Thoracic aorta endothelial cell (primary cell): ENCODE measurements at places on chromosomes 7 and 10. TPM values are rescaled to one million over a fixed set of nuclear protein-coding genes. Genes with fewer than 3 reads are reported as not detected.

Gene NEUROD6
- total RNA-seq, result not detected in 2 replicates

Gene SLC18A3
- not detected in 2 replicates for total RNA-seq

Gene DRGX
- not detected in 2 replicates for total RNA-seq

Gene APBB1IP
- not detected in 2 replicates for total RNA-seq

Gene BLVRA
- total RNA-seq, result 31.0 and 33.2 TPM in 2 replicates

Gene SLC37A3
- total RNA-seq, result 48.0 and 56.1 TPM in 2 replicates

Gene VWDE
- under 0.01 and 0.50 TPM in 2 replicates for total RNA-seq

Gene MOGAT3
- total RNA-seq, result not detected in 2 replicates

Gene PON1
- total RNA-seq, result not detected in 2 replicates

Gene PIK3CG
- 17.2 and 22.9 TPM in 2 replicates for total RNA-seq

Gene SLC25A40
- 20.5 and 35.1 TPM in 2 replicates for total RNA-seq

Gene SLC13A1
- not detected in 2 replicates for total RNA-seq

Gene HMX3
- total RNA-seq, result not detected in 2 replicates

Gene CADPS2
- 74.7 and 81.0 TPM in 2 replicates for total RNA-seq

Gene TCAF2
- 14.5 and 31.0 TPM in 2 replicates for total RNA-seq

Gene COL26A1
- not detected in 2 replicates for total RNA-seq

Gene ARL4A
- 43.6 and 44.7 TPM in 2 replicates for total RNA-seq

Gene ASZ1
- total RNA-seq, result not detected in 2 replicates

Gene ADD3
- total RNA-seq, result 57.3 and 71.3 TPM in 2 replicates

Gene KCND2
- total RNA-seq, result not detected in 2 replicates

Gene PAX2
- not detected in 2 replicates for total RNA-seq

Gene SRRT
- total RNA-seq, result 56.6 and 59.0 TPM in 2 replicates

Gene HMX2
- total RNA-seq, result not detected in 2 replicates

Gene ADRB1
- under 0.01 TPM in 1 of 2 replicates, not detected in the other for total RNA-seq

Gene RBM20
- total RNA-seq, result not detected in 2 replicates

Gene CPA4
- 0.27 and 0.29 TPM in 2 replicates for total RNA-seq

Gene ABHD11
- total RNA-seq, result 7.4 and 10.1 TPM in 2 replicates

Gene WEE2
- total RNA-seq, result not detected in 2 replicates

Gene NFE2L3
- 58.8 and 59.7 TPM in 2 replicates for total RNA-seq

Gene TSPAN13
- total RNA-seq, result 25.4 and 37.9 TPM in 2 replicates

Gene ST8SIA6
- total RNA-seq, result 0.29 and 2.3 TPM in 2 replicates

Gene SEM1
- 41.8 and 45.5 TPM in 2 replicates for total RNA-seq

Gene HPSE2
- not detected in 2 replicates for total RNA-seq

Gene AGK
- 57.1 and 64.2 TPM in 2 replicates for total RNA-seq

Gene TBX20
- 0.29 and 14.4 TPM in 2 replicates for total RNA-seq

Gene CFAP46
- total RNA-seq, result 1.7 and 2.4 TPM in 2 replicates

Gene CPED1
- total RNA-seq, result 0.86 and 1.3 TPM in 2 replicates

Gene ACSL5
- total RNA-seq, result 10.6 and 35.9 TPM in 2 replicates
